ENCODE measurements at places on chromosomes 6 and 20.

DNA sequence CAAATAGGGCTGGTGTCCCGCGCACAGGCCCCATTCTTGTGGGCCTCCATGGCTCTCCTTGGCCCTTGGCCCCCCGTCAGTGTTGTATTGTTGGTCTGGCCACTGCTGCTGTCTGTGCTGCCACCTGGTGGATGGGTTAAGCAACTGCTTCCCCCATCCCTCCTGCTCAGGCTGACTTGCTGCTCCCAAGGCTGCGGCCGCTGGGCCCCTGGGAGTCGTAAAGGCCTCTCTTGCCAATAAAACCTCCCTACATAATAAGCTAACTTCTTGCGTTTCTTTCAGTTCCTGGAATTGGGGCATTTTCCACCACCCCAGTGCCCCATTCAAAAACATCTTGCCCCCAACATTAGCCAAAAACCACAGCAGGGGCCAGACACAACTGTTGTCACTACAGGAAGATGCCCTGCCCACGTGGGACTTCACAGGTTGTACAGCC is 27.1 kb downstream of the CD83 start:
- ATAC-seq: peak; percentile 69

DNA sequence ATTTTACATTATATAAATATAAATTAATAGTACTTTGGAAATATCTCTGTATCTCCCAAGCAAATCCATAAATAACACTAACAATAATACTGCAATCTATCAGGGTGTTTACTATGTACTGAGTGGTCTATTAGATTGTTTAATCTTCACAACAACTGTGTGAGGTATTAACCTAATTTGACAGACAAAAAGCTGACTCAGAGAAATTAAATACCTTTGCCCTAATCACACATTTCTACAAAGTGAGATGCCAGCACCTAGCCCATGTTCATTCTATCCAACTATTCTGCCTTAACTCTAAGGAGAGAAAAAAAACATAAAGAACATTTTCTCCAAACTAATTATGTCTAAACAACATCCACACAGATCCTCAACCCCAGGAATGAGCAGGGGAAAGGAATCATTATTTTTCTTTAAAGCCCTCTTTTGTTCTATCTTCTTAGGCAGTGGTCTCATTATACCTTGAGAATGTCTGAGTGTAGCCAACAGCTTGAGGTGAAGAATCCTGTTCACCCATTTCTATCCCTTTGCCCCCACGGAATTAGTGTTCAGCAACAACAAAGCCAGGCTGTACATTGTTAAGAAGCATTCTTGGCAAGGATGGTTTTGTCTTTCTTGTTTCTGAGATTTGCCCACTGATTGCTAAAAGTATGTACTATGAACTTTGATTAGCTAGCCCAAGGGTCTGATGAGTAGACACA is 42.7 kb downstream of the PRL start:
- no peak for ATAC-seq

DNA sequence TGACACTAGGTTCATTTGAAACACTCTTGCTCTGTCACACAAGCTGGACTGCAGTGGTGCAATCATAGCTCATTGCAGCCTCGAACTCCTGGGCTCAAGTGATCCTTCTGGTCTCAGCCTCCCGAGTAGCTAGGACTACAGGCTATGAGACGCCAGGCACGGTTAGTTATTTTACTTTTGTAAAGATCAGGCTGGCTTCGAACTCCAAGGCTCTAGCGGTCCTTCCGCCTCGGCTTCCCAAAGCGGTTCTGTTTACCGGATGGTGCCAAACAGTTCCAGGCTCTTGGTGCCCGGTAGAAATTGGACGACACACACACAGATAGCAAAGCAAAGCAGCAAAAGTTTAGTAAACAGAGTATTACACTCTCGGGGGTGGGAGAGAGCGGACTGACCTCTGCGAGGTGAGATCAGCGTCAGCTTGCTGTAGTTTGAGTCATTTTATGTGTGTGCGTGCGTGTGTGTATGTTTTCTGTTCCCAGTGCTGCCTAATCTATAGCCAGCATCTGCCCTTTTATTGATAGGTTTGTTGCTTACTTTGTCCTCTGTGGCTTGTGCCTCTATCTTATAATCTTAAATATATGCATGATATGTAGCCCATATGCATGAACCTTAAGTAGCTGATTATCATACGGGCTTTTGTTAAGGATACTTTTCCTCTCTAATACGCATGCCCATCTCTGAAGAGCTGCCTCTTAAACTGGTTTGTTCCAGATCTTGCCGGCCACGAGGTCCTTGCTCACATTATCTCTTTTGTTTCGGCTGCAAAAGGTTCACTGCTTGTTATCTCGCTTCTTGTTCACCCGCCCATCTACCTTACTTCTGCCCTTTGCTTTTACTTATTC is 75.2 kb downstream of the OR2B2 start:
- peak; percentile 30 for ATAC-seq

DNA sequence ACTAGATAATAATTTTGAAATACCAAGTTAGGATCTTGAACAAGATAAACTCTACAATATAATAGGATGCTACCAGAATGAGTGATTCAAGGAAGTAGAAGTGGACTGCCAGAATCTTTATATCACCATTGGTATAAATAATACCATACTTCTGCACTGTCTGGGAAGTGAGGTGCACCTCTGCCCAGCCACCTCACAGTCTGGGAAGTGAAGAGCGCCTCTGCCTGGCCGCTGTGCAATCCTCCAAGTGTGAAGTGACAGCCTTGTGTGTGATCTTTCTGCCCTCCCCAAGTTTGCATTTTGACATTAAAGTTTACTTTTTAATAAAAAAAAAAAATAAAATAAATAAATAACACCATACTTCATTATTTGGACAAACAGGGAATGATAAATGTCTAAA is 18.8 kb downstream of the LATS1 start:
- ATAC-seq: no peak

All from gastroesophageal sphincter (tissue), 4 donors.